Epithelial cell of proximal tubule (primary cell): ENCODE measurements at places on chromosomes 1 and 21.

DNA sequence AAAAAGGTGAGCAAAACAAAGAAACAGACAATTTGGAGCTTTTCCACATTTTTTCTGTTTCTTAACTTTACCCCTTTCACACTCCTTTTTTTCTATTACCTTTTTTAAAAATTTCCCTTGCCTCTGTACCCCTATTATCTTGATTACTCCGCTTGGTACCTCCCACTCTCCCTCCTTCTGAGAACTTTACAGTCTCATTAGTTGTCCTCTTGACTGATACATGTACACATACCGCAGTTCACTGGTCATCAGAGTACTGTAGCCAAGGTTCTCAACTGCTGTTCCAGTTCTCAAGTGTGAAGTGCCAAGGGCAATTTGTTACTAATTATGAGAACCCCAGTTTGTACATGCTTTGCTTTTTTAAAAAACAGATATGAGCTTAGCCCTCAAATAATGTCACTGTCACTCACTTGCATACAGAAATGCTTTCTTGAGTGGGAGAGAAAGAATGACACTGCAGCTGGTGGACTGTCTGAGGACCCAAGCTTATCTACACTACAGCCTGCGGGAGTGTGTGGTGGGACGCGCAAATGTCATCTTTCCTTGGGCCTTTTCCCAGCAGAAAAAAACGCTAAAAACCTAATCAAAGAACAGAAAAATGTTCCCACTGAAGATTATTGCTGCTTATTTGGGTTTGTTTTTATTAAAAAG, 160.8 kb downstream of the DISP1 start:
- no peak for DNase-seq

DNA sequence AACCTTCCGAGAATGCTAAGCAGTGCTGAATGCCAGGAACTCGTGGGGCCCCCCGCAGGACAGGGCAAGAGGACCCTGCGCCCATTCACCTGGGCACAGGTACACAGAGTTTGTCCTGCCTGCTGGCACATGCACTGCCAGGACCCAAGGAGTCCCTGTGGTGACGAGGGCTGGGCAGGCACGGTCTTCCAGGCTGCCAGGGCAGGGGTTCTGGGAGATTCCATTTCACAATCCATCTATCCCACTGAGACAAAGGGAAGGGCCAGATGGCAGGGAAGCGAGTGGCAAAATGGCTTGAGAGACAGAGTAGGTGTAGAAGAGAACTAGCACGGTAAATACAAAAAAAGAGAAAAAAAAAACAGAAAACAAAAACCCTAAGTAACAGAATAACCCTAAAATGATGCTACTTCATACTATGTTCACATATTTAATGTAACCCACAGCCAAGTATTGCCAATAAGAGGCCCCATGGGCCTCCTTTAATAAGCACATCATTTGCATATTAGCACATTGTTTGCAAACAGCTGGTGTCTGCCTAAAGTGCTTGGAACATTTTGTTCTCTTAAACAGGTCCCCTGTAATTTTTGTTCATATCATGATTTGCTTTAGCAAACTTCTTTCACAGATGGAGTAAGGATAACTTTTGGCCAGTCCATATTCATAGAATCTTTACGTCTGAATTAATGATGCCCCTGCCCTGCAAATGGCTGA, 83.8 kb downstream of the STUM start:
- no peak for DNase-seq

DNA sequence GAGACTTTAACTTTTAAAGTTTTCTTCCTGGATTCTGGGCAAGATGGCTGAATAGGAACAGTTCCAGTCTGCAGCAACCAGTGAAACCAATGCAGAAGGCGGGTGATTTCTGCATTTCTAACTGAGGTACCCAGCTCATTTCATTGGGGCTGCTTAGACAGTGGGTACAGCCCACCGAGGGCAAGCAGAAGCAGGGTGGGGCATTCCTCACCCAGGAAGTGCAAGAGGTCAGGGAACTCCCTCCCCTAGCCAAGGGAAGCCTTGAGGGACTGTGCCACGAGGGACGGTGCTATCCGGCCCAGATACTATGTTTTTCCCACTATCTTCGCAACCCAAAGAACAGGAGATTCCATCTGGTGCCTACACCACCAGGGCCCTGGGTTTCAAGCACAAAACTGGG, 121.0 kb downstream of the VAV3 start:
- DNase-seq = no peak

- no peak for DNase-seq
Measured at GRCh38 chr1:200039849-200040474, 12.5 kb downstream of the NR5A2 start.

GRCh38 chr1:3733883-3734589, 18.2 kb upstream of the CCDC27 start:
- no peak for DNase-seq

GRCh38 chr1:179217943-179218507, 11.5 kb downstream of the ABL2 start:
- DNase-seq = no peak

GRCh38 chr1:229756666-229757065, 130.6 kb downstream of the URB2 start:
- DNase-seq = peak; percentile 80

DNA sequence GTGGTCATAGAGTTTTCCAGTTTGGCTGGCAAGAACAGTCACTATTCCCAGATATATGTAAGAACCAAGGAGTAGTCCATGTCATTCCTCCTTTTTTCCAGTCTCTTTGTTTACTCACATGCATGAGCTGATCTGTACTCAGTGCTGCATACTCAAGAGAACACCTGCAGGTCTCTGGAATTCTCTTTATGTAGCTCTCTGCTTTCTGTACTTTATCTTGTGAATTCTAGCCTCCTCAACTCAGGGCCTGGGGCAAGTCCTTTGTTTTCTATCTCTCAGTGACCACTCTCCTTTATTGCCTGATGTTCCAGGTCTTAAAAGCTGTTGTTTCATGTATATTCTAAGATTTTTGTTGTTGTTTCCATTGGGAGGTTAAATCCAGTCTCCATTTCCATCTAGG, 478.9 kb downstream of the DPYD start:
- no peak for DNase-seq

DNA sequence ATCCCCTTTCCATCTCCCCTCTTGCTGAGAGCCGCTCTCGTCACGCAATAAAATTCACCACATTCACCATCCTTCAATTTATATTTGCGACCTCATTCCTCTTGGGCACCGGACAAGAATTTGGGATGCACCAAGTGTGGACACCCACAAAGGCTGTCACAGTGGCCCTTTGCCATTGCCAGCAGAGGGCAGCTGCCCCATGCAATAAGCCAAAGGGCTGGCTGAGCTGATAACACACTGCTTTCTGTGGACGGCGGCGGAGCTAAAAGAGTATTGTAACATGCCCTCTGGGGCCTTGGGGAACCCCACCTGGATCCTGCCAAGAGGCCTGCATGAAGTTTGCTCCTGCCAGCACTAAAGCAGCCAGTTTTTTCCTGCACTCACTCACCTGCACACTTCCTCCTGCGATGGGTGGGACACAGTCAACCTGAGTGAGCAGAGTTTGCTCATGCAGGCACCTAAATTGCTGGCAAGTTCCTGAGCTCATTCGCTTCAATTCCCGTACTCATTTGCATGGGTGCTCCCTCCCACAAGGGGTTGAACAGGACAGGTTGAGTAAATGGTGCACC, 792.3 kb upstream of the ADAMTS5 start:
- no peak for DNase-seq

GRCh38 chr1:201104141-201104540, 8.1 kb downstream of the CACNA1S start:
- no peak for DNase-seq

GRCh38 chr21:39630827-39631226, 18.1 kb downstream of the B3GALT5 start:
- DNase-seq = no peak

DNA sequence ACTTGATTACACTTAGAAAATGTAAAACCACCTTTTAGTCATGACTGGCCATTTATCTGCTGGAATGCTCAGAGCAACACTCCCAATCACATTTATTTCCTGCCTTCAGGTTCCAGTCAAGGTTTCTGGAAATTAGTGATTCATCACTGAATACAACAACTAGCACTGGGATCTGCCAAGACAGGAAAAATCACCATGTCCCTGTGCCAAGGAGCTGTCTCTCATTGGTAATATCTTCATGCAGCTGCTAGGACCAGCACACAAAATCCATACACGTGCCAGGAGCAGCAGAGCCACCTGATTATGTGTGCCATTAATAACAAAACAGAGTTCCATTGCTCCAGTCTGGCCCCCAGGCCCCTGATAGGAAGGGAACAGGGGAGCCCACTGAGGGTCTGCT, 194.6 kb downstream of the TNR start:
- peak; percentile 88 for DNase-seq

GRCh38 chr1:224068458-224069072, 45.3 kb upstream of the FBXO28 start:
- no peak for DNase-seq
